NCI-H2171 treated with DMSO at 0.1 percent for 48 hours (cell line): ENCODE measurements at places on chromosomes 6 and 20.
A peak's percentile ranks its signal among the peaks of the same experiment; 100 is the strongest.

- DNase-seq: no peak
These were observed 208.2 kb downstream of the THBS2 start for GRCh38 chr6:169045486-169045885.

- peak; percentile 70 for DNase-seq
These were observed 94.2 kb upstream of the MYL9 start for GRCh38 chr20:36447101-36447500.

GRCh38 chr6:35173044-35173426 is 31.9 kb upstream of the TCP11 start:
- no peak for DNase-seq

- DNase-seq: peak; percentile 26
These were observed 54.3 kb downstream of the PPP1R14C start for GRCh38 chr6:150196942-150197745.

- DNase-seq: no peak
These were observed 18.6 kb upstream of the MCM3 start for GRCh38 chr6:52303178-52303577.

GRCh38 chr6:26026833-26027490 is 60.3 kb upstream of the HFE start:
- peak; percentile 94 for DNase-seq

- no peak for DNase-seq
These were observed 29.7 kb downstream of the GSTA4 start for GRCh38 chr6:52965380-52965779.
